NCI-H1092 treated with DMSO at 0.1 percent for 48 hours (cell line): ENCODE measurements at places on chromosomes 3 and 15.
A peak's percentile ranks its signal among the peaks of the same experiment; 100 is the strongest.

- DNase-seq: peak; percentile 58
Measured at GRCh38 chr3:186540221-186540834, 3.9 kb downstream of the CRYGS start.

DNA sequence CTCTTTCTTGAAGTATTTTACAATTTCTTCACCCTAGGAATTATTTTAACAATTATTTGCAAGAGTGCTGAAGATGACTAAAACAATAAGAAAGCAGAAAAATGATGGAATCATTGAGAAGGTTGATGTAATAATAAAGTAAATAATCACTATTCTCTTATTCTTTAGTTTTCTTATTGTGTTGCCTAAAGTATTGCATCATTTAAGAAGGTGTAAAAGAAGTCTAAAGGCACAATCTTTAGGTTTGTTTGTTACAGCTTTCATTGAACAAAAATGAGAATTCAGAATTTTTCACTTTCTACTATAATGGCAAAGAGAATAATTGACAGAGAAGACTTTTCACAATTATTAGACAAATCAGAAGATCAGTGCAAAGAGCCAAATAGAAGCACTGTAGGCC is 65.2 kb downstream of the ASTE1 start:
- DNase-seq: no peak

DNA sequence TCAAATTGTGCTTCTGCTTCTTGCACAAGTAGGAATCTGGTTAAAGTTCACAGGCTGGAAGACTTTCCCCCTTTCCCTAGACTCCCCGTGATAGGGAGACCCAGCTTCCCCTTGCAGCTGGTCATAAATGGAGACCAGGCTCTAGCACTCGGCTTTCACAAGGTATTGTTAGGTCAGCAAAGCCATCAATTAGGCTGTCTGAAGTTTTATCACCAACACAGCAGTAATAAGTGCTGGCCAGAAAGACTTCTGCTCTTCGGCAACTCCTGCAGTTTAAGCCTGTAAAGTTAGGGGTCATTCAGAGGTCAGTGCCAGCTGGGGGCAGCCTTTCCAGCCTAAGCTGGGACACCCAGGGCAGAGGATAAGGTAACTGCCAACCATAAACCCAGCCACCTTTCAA is 203.4 kb downstream of the MEIS2 start:
- DNase-seq: no peak

GRCh38 chr15:90154861-90155626 is 46.1 kb upstream of the SEMA4B start:
- DNase-seq: no peak

- DNase-seq: no peak
Measured at GRCh38 chr3:32685543-32686185, 676 bp downstream of the CNOT10 start.

DNA sequence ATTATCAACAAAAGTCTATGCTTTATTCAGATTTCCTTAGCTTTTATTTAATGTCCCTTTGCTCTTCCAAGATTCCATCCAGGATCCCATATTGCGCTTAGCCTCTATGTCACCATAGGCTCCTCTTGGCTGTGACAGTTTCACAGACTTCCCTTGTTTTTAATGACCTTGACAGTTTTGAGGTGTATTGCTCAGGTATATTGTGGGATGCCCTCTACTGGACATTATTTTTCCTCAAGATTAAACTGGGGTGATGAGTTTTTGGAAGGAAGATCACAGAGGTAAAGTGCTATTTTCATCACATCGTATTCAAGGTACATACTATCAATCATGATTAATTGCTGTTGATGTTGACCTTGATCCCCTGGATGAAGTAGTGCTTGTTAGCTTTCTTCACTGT is 99.1 kb upstream of the SMAD3 start:
- DNase-seq: no peak

DNA sequence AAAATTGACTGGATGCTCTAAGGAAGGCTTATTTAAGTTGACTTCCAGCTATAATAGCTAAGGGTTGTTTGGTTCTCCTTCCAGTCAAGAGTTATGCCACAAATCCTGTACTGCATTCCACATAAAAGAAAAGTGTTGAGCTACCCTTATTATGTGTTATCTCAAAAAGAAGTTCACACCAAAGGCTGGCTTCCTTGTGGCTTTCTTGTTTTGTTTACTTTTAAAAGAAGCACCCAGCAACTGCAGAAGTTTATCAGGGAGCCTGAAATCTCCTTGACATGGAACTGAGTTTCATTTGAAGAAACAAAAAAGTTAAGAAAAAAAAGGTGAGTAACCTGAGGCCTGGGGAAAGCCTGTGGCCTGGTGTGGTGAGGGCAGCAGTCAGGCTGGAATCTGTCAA is 10.2 kb downstream of the MGLL start:
- no peak for DNase-seq
